HTR-8/SVneo (cell line): ENCODE measurements at places on chromosomes 12 and 14.

DNA sequence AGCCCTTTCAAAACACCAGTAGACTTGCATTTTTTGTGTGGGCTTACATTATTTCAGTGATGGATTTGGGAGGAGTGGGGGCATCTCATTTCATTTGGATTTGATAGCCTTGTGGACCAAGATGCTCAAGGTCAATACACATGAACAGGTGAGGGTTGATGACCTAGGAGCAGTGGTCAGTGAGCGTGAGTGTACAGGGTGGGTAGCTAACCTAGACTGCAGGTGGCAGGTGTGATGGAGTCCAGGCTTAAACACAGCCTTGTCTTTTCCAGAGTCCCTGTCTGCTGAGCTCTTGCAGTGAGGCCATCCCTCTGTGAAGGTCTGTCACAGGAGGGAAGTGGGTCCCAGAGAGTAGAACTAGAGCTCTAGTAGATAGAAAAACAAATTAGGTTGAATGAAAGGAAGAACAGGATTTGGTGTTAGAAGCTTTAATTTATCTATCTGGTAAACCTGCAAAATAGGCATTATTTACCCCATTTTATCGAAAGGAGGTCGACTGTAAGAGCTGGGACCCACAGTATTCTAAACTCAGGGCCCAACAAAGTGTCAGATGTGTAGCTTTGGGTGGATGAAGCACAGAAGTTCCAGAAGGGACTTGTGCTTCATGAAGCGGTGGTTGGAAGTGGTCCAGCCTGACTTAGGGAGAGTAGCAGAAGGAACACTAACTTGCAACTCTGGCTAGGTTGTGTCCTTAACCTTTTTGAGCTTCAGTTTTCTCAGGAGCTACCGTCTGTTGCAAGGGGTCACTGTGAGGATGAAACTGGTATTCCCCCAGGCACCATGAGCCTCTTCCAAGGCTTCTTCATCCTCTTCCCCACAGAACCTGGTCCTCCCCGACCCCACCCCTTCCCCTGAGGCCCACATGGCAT, 18.2 kb downstream of the RPS6KL1 start:
- DNase-seq: no peak

- DNase-seq: no peak
Observed at GRCh38 chr14:80575763-80576162, 364.5 kb upstream of the DIO2 start.

DNA sequence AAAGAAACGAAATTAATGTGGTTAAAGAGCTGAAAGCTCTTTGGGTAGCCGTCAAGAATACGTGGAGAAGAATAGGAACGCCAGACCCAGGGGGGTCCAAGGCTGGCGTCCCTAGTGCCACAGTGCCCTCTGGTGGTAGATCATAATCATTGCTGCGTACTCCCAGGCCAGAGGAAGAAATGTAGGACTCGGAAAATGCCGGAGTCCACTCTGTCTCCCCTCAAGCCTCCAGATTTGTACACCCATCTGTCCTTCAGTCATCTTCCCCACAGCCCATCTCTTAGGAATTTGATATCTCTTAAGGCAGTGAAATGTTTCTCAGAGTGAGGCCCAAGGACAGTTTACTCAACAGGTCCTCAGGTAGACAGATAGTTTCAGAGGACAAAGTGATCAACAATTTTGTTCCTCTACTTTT, 25.4 kb upstream of the PLEKHG6 start:
- peak; percentile 96 for DNase-seq

DNA sequence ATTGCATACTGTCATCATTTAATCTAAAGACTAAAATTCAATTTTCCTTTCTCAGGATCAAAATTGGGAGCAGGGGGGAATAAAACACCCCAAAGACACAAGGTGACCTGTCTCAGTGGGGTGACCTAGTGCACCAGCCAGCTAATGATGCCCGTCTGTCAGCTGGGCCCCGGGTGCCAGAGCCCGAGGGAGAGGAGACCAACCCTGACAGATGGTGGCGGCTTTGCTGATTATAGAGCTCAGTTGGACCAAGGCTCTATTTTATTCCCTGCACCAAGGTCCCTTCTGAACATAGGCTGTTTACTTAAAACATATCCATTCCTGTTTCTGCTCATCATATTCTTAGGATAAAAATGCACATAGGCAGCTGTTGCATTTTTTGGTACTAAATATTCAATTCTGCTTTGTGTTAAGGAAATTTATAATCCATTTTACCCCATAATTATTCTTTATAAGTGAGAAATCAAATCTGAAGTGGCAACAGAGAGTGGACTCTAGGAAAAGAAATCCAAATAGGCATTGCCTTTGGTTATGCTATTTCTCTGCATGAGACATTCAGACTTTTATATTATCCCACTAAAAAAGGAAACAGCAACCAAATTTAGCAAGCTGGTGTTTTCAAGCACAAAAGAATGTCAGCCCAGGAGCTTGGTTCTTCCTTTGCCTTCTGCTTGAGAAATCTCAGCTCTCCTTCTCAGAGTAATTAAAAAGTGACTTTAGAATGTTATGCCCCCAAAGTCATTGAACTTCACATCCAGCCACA, 96.8 kb upstream of the IFNG-AS1 start:
- no peak for DNase-seq

DNA sequence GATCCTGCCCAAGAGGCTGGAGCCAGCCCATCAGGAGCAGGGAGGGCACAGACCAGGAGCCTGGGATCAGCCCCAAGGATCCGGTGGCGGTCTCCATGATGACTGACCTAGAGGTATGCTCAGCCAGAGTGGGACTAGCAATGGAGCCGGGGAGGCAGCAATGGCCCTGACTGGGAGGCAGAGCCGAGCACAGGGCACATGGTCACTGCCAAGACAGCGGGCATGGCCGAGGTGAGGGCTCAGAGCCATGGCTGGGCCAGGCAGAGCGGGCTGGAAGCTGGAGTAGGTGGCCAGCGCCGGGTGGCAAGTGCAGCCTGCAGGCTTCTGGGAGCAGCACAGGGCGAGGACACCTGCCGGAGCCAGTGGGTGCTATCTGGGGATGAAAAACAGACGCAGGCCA, 259.3 kb downstream of the BCL11B start:
- no peak for DNase-seq

DNA sequence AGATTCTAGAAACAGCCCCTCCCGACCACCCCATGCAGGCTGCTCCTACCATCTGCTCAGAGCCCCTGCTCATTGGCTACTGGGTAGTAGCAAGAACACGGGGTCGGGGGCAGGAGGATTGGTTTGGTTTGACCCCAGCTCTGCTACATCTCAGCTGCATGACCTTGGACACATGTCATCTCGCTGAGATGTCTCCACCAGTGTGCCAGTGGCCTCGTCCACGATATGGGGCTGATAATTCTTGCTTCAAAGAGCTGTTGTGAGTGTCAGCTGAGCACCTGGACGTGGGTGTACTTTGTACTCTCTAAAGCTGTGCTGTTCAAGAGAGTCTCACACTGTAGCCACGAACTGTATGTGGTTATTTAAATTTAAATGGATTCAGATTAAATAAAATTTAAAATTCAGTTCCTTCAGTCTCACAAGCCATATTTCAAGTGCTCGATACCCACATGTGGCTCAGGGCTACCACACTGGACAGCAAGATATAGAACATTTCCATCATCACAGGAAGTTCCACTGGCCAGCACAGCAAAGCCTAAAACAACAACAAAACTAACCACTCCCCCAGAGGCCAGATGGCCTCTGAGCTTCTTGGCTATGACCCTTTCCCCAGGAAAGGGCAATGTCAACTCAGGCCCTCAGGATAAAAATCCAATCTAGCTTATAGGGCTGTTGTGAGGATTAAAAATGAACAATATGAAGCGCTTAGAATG, 18.6 kb downstream of the LTBP2 start:
- no peak for DNase-seq

- DNase-seq: no peak
Observed at GRCh38 chr14:102215576-102216250, 76.0 kb downstream of the WDR20 start.

GRCh38 chr14:60933920-60934655, 46.8 kb downstream of the TRMT5 start:
- no peak for DNase-seq

GRCh38 chr12:31210541-31210940, 115.4 kb downstream of the SINHCAF start:
- no peak for DNase-seq

GRCh38 chr12:47744005-47744651, 14.6 kb downstream of the RAPGEF3 start:
- DNase-seq: no peak

GRCh38 chr12:125999628-126000027, 934.4 kb downstream of the AACS start:
- no peak for DNase-seq

- DNase-seq: no peak
Observed at GRCh38 chr14:37061697-37062096, 110.7 kb downstream of the SLC25A21 start.

DNA sequence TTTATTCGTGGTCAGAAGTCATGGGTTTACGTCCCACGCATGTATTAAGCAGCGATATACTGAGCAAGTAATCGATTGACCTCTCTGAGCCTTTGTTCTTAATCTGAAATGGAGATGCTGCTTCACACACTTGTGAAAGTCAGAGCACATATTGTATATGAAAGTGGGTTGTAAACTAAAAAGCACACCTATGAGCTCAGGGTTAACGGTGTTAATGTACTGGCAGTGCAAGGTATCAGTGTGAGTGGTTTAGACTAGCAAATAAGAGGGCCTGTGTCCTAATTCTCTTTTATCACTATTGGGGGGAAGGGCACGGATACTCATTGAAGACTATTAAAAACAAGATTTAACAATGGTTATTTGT, 676 bp downstream of the MRPL42 start:
- no peak for DNase-seq

GRCh38 chr14:62443796-62444195, 601.5 kb downstream of the KCNH5 start:
- DNase-seq: peak; percentile 96

GRCh38 chr14:94483071-94483451, 7.1 kb upstream of the SERPINA9 start:
- no peak for DNase-seq

GRCh38 chr14:66426451-66426850, 59.7 kb upstream of the CCDC196 start:
- DNase-seq: no peak

GRCh38 chr14:51394804-51395203, 154.8 kb downstream of the TMX1 start:
- no peak for DNase-seq

DNA sequence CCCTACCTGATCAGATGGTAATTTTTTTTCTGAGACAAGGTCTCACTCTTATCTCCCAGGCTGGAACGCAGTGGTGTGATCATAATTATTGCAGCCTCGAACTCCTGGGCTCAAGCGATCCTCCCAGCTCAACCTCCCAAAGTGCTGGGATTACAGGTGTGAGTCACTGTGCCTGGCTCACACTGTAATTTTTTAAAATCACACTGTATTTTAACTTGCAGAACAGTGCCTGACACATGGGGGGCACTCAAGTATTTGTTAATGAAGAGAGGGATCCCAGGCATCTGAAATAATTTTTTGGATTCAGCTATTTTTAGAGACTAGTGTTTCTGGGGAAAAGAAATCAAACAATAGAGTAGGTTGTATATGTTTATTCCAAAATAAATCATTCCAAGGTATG, 21.7 kb downstream of the LIMA1 start:
- DNase-seq: no peak

DNA sequence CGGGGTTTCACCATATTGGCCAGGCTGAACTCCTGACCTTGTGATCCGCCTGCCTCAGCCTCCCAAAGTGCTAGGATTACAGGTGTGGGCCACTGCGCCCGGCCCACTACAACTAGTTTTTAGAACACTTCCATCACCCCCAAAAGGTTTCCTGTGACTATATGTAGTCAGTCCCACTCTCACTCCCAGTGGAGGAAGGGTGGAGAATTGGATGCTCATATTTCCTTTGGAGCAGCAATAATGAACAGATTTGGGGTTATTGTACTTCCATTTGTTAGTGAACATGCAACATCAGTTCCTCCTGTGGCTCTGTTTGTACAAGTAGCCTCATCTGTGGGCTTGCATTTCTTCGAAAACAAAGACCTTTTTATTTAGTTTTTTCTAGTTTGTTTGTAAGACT, 35.8 kb downstream of the RAP1B start:
- DNase-seq: no peak
